ENCODE measurements at places on chromosomes 6 and 20.

GRCh38 chr6:4459032-4459431 lies 317.2 kb upstream of the CDYL start:
- DNase-seq = no peak

DNA sequence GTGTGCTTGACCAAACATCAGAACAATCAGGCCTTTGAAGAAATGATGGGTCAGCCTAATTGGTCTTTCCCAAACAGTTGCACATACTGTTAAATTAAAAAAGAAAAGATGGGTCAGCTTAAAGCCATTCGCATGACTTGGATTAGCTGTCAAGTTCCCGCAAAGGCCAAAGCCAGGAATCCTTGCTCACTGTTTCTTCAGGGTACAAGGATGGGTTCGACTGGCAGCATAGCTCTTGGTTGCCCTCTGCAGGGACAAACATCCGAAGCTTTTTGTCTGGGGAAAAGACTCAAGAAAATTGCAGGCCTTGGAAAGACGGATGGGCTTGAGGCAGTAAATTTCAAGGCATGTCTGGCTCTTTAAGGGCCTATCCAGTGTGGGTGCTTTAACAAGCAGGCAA lies 168.0 kb downstream of the HDGFL1 start:
- DNase-seq = no peak

DNA sequence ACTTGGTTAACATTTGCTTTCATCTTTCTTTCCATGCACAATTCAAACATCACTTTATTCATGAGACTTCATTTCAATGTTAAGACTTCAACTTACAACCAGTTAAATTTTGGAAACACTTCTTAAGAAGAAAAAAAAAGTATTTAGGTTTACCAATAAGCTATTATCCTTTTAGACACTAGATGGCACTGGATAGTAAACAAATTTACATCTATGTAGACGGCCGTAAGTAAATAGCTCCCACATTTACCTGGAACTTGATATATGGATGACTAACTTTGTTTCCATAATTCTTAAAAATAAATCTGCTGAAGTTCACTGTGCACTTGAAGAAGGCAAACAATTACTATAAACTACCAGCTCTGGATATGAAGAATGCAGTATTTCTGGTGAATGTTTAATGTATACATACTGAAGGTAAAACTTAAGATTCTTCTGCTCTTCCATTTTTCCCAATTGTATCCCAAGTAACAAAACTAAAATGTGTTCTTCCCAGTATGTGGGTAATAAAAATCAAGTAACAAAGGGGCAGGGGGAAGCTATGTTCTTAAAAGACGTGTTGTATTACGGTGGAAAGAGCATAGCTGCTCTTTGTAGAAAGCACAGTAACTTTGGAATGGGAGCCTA lies 130.6 kb upstream of the C6orf118 start:
- DNase-seq = no peak

DNA sequence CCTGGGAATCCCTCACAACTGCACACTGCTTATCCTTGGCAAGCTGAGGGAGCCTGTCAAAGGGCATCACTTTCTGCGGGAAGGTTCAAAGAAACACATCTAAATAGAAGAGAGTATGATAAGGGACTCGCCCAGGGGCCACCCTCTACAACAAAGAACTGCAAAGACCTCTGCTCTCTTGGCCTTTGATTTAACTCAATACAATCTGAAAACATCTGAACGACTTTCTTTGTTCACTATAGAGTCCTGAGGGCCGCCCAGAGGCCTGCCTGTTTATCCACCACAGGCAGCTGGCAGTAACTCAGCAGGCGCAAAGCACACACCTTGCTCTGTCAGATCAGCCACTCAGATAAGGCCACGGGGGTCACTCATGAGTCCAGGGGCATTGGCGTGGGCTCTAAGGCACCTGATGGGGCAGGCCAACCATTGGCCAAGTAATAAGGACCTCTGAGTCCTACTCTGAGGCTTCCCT lies 139.3 kb downstream of the UNC5CL start:
- no peak for DNase-seq

GRCh38 chr20:24773168-24773567 lies 175.9 kb upstream of the CST7 start:
- no peak for DNase-seq

DNA sequence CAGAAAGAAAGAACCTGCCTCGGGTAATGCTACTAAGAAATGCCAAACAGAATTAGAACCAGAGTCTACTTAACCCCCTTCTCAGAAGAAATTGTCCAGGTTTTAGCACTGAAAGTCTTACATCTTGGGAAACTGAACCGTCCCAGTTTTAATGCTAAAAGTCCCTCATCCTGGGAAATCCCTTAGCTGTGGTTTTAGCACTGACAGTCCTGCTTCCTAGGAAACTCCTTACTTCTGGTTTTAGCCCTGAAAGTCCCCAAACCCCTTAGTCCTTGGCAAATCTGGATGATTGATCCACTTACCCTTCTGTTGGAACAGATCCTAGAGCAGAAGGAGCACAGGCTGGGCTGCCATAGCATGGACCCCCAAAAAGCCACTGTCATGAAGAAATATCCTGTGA lies 4.8 kb upstream of the TMEM14A start:
- no peak for DNase-seq

DNA sequence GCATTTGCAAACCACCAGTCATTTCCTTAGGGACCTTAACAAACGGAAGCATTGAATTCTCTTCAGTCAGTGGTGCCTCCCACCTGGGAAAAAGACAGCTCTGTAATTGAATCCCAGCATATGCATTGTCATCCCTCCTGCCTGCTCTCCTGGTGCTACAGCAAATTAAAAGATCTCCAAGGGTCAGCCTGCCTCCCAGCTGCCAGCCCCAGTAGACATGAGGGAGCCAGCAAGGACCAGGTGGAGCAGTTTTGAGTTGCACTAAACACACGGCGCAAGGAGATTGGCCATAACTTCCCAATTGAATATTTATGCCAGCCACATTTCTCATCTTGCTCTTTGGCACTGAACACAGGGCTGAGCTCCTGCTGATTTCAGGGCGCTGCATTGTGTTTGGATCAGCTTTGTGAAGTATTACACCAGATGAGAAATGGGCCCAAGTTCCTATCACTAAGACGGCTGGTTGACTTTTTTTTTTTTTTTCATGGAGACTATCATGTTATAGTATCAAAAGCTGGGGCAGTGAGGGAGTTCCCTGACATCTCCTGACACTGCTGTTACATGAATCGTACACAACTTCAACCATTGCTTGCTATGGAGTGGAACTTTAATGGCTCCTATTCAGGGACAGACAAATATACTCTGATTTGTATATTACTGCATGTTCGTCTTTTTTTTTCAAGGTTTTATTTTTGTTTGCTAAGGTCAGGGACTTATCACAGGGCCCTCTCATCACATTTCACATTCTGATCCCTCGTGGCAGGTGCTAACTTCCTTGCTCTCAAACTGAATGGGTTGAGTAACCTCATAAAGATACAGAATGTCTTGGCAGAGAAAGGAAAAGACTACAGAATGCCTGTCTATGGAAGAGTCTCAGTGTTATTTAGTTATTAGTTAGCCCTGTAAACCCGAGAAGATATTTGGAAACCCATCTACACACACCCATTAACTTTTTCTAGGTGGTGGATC lies 191.1 kb downstream of the EYA4 start:
- DNase-seq = no peak

DNA sequence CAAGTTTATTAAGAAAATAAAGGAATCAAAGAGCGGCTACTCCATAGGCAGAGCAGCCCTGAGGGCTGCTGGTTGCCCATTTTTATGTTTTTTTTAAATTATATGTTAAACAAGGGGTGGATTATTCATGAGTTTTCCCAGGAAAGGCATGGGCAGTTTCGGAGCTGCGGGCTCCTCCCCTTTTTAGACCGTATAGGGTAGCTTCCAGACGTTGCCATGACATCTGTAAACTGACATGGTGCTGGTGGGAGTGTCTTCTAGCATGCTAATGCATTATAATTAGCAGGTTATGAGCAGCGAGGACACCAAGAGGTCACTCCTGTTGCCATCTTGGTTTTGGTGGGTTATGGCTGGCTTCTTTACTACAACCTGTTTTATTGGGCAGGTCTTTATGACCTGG lies 301.8 kb downstream of the TFAP2C start:
- no peak for DNase-seq

GRCh38 chr6:7731294-7731693 lies 5.4 kb downstream of the BMP6 start:
- DNase-seq = no peak

DNA sequence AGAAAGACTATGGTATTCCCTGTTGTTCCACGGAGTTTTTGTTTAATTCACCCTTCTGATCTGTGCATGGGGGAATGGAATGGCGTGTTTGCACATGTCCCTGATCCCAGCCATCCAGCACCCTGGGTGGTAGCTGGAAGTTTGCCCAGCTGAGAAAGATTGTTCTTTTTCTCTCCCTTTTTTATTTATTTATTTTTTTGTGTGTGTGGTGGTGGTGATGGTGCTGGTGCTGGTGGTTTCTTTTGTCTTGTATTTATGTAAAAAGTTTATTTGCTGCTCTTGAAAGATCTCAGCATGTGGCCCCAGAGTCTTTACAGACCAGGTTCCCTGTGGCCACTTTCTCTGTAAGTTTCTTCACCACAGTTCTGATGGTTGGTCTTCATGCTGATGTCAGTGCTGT lies 372.6 kb downstream of the UTRN start:
- DNase-seq = no peak

DNA sequence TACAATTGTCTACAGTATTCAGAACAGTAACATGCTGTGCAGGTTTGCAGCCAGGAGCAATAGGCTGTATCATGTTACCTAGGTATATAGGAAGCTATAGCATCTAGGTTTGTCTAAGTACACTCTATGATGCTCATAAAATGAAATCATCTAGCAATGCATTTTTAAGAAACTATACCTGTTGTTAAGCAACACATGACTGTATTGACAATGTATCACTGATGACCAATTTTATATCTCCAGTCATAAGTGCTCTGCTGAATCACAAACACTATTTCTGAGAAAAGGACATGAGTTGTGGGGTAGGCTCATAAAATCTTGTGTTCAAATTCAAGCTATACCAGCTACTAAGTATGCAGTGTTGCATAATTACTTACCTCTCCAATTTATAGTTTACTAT lies 501.3 kb downstream of the CD109 start:
- no peak for DNase-seq

DNA sequence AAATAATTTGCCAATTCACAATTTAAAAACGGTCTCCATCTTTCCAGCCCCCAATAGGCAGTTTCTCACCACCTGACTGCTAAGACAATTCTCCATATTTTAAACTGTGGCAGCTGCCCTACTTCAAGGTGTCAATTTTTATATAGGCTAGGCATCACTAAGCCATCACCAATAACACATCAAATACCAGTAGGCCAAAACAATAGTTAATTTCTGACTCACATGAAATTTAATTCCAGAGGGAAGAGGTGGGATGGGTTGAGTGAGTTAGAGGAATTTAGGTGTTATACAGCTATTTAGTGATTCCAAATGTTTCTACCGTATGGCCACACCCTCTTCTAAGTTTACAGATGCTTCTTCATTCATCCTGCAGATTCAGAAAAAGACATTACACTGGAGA lies 49.9 kb downstream of the GFRAL start:
- no peak for DNase-seq

DNA sequence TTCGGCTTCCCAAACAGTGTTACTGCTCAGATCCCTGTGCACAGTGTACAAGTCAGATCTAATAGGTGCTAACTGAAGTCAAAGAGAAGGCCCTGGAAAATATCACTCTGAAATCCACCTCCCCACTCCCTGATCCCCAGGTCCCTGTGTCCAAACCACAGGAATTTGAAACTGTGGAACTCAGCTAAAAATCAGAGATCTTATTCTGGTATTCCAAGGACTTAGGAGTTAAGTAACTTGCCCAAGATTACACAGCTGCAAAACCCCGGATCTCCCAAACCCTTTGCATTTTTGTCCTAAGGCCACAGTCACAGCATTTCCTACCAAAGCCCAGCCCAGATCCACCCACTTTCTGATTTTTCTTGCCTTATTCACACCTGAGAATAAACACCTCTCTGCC lies 32.3 kb upstream of the SLC23A2 start:
- DNase-seq = no peak

- no peak for DNase-seq
Observed at GRCh38 chr6:116008470-116009243, 52.0 kb downstream of the FRK start.

DNA sequence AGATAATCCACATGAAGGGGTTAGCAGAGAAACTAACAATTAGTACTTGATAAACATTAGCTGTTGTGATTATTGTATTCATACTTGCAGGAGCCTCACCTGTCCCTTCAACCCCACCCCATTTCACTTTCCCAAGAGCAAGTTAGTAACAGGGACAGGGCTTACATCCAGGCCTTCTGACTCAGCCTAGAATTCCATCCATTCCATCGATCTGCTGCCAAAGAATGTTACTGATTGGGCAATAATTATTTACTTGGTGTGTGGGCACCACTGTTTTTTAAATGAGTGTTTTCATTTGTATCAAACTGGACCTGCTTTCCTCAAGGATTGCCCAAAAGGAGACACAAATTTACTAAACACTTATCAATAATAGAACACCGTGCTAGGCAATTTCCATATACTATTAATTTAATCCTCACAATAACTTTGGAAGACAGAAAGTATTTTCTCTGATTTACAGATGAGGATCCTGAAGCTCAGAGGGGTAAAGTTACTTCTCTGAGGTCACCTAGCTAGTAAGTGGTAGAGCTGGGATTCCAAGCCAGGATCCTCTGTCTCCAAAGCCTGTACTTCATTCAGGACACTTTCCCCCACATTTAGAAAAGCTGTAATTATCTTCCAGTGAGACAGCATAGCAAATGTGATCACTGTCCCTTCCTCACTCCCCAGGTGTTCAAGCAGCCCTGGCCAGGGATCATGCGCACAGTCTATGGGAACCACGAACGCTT lies 32.8 kb downstream of the GSS start:
- no peak for DNase-seq

GRCh38 chr6:150720774-150721233 lies 121.1 kb downstream of the PLEKHG1 start:
- no peak for DNase-seq

GRCh38 chr6:93794166-93794565 lies 374.8 kb upstream of the EPHA7 start:
- no peak for DNase-seq

DNA sequence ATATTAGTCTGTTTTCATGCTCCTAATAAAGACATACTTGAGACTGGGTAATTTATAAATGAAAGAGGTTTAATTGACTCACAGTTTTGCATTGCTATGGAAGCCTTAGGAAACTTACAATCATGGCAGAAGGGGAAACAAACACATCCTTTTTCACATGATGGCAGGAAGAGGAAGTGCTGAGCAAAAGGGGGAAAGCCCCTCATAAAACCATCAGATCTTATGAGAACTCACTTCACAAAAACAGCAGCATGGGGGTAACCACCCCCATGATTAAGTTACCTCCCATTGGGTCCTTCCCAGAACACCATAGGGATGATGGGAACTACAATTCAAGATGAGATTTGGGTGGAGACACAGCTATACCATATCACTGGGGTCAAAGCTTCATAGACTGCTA lies 254.2 kb downstream of the ERMARD start:
- DNase-seq = no peak

DNA sequence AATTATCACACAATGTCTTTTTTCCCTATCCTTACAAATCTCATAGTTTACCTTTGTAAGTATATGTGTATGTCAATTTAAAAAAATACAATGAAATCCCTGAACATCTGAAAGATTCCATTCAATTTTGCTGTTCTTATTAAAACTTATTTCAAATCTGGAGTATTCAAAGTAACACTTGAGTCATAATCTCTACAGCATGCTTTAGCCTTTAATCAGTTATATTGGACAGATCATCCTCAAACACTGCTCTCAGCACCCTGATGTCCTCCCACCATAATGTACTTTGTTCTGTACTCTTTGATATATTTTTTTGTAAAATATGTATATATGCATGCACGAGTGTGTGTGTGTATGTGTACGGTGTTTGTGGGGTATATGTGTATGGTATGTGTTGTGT lies 83.0 kb upstream of the RPS6KA2 start:
- DNase-seq = no peak

Measured in activated CD4-positive, alpha-beta T cell treated with anti-CD3 and anti-CD28 coated beads, Interleukin-2, amount 50 U/mL, for 48 hours (primary cell).